Stimulated activated CD4-positive, alpha-beta T cell treated with anti-CD3 and anti-CD28 coated beads, Interleukin-15, amount 100 ng/mL, for 1 hour (primary cell): ENCODE measurements at places on chromosomes 2 and 18.

- no peak for DNase-seq
These were observed 14.9 kb upstream of the ITPRID2 start for GRCh38 chr2:181876614-181877063.

GRCh38 chr2:2740238-2740775, 409.2 kb upstream of the MYT1L start:
- no peak for DNase-seq

DNA sequence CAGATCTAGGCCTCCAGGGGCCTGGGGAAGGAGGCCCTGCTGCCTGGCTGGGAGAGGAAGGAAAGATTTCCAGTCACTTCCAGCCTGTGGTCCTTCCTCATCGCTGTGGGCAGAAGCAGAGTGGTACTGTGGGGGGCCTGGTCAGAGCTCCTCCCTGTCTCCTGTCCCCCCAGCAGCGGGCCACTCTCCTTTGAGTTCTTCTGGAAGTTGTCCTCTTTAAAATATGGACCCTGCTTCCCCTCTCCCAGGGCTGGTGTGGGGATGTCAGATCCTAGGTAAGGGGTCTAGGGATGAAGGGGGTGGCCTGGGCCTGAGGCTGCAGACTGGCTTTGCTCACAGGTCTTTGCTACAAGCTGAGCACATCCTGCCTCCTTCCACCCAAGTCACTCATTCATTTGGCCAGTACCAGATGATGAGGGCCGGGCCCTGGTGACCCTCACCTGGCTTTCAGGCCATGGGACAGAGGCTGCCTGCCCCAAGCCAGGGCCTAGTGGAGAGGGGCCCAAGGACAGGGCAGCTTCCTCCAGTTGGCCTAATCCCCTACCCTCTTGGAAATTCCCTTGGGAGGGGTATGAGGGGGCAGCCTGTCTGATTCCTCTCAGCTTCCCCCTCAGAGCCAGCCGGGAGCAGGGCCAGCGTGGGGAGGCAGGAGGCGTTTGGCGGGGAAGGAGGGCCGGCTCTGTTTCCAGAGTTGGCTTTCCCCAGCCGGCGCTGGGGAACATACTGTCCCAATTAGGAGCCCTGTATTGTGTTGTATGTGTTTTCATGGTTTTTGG, 231.9 kb downstream of the DYSF start:
- no peak for DNase-seq

DNA sequence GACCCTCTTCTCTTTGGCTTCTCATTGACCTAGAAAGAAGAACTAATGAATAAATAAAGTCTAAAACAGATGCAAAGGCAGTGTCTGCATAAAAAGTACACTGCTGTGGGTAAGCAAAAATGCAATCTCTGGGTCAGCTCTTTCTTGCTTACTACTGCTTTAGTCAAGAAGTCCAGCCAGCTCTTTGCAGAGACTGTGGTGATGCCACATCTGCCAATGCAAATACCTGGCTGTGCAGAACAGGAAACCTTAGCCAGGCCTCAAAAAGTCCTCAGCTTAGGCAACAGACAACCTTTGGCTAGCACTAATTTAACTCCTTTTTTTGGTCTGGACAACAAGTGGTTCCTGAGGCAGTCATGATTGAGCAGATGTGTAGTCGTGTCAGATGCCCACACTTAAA, 73.6 kb upstream of the RND3 start:
- DNase-seq = no peak

DNA sequence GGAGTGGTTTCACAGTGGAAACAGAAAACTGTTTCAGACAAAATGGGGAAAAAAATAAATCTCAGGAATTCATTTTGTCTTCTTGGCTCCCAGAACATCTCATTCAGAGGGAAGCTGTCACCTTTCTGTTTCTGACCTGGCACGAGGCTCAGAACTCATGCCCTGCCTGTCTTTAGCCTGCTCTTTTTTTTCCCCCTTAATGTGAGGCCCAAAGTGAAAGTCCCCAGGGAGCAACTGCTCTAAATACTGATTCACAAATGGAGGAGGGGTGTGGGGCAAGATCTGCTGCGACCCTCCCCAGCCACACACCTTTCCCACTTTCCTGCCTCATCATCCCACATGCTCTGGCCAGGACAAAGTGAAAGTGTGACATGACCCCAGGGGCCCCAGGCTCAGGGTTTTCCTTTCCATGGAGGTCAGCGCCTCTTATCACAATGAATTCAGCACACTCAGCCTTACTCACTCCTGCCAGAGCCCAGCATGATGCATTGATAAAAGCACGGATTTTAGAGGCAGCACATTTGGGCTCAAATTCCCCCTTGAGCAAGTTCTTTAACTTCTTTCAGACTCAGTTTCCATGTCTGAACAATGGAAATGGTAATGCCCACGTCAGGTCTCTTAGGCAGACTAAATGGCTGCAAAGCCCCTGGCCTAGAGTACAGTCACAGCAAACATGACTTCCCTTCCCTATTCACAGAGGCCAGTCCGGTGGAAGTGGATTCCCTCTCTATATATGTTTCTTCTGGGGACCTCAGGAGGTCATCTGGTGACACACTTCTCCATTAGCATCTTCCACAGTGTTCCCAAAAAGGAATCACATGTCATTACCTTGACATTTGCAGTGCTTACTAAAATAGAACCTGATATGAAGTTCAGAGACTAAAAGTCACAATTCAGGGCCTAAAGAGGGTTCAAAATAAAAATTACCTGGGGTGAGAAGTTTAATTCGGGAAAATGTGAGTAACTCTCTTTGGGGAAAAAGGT, 55.3 kb upstream of the TMEM163 start:
- DNase-seq = no peak

GRCh38 chr18:70468861-70469547, 180.2 kb downstream of the SOCS6 start:
- no peak for DNase-seq

- DNase-seq = no peak
These were observed 38.2 kb downstream of the SLC66A2 start for GRCh38 chr18:79912994-79913831.

DNA sequence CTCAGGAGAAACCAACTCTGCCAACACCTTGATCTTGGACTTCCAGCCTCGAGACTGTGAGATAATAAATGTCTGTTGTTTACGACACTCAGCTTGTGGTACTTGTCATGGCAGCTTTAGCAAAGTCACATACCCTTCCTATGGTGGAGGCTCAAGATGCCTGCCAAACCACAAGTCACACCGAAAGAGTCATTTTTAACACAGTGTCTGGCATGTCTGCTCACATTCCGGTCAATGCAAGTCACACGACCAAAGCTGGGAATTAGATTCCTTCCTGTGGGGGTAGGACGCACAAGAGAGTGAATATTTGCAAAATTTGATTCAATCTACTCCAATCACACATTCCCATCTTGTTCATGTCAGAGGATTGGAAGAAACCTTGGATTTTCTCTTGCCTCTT, 24.6 kb downstream of the KCNE4 start:
- DNase-seq = no peak

DNA sequence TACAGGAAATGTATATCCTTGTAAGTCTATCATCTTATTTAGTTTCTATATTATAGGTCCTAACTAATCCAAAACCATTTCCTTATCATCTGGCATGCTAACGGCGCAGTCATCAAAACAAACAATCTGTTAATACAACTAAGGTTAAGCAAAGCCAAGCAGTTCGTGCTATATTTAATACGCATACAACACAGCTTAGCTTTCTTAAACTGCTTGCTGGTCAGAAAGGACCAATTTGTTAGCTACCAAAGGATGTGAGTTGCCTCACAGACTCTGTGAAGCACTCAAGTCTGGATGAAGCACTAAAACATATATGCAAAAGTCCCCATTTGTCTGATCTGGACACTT, 67.0 kb downstream of the ZEB2 start:
- DNase-seq = no peak

GRCh38 chr2:145728511-145728910, 1208.6 kb upstream of the ZEB2 start:
- no peak for DNase-seq

GRCh38 chr2:120384486-120385354, 38.8 kb downstream of the INHBB start:
- no peak for DNase-seq

DNA sequence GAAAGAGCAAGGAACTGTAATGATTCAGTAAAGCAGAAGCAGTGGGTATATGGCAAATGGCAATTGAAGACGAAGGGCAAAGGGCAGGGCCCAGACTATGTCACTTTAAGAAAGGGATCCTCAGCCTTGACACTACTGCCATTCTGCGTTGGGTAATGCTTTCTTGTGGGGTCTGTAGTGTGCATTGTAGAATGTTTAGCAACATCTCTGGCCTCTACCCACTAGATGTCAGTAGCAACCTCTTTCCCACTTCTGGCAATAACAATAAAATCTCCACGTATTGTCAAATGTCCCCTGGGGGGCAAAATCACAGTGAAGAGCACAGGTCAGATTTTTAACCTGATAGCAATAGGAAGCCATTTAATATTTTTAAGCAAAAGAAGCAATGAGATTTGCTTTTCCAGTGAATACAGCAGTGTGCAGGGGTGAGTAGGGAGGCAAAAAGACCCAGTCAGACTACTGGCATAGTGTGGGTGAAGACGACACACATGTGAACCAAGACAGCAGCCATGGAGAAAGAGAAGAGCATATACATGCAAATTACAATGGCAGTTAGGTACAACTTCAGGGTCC, 209.5 kb downstream of the DYM start:
- no peak for DNase-seq

DNA sequence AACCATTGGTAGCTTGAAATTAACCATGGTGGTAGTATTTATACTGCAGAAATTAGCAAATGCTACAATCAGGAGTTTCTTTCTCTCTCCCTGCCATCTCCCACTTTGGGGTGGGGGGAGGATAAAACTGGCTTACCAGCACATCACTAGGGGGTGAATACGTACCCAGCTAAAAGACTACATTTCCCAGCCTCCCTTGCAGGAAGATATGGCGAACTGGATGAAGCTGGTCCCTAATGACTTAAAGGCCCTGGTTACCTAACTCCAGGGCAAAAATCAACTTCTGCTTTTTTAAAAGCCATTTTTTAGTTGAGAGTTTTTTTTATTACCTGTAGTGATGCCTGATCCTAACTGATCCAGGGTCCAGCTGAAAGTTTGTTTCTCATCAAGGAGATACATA, 70.3 kb upstream of the RAB12 start:
- no peak for DNase-seq

DNA sequence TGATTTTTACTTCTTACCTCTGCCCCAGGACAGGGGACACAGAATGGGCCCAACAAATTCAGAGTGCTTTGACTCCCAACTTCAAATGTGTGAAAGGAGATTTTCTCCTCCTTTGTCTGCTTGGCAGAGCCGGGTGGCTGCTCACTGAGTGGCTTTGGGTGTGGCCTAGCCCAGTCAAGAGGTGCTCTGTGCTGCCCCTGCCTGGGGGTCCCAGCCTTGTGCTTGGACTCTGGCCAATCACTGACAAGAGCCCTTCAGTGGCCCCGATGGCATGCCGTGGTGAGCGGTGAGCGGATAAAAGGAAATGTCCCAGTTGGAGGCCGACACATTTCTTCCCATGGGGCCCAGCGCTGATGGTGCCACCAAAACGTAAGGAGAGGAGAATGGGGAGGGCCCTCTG, 259.2 kb downstream of the CELF4 start:
- no peak for DNase-seq

GRCh38 chr18:10898417-10898974, 250.9 kb downstream of the PIEZO2 start:
- DNase-seq = no peak

GRCh38 chr2:75253526-75253925, 54.2 kb upstream of the TACR1 start:
- DNase-seq = no peak

GRCh38 chr2:101205521-101206479, 46.9 kb upstream of the CNOT11 start:
- DNase-seq = no peak

GRCh38 chr2:36355151-36355889, at the start of gene CRIM1:
CRIM1 (plus strand) TSS chr2:36355778; CDS start chr2:36356293, 515 bp downstream.
- DNase-seq = no peak

GRCh38 chr2:174503161-174503809, 16.5 kb upstream of the GPR155 start:
- no peak for DNase-seq

GRCh38 chr2:75416420-75417342, 144.1 kb downstream of the EVA1A start:
- no peak for DNase-seq

- no peak for DNase-seq
These were observed 42.5 kb downstream of the KIAA2012 start for GRCh38 chr2:202115479-202115971.

GRCh38 chr18:31102025-31102684, at the start of gene DSC2:
DSC2 (minus strand) TSS chr18:31102421; CDS start chr18:31101971, 450 bp downstream.
- DNase-seq = no peak

- no peak for DNase-seq
These were observed 179.7 kb upstream of the SETBP1 start for GRCh38 chr18:44500808-44501610.

- no peak for DNase-seq
These were observed 14.0 kb upstream of the ZNF396 start for GRCh38 chr18:35390951-35391700.

DNA sequence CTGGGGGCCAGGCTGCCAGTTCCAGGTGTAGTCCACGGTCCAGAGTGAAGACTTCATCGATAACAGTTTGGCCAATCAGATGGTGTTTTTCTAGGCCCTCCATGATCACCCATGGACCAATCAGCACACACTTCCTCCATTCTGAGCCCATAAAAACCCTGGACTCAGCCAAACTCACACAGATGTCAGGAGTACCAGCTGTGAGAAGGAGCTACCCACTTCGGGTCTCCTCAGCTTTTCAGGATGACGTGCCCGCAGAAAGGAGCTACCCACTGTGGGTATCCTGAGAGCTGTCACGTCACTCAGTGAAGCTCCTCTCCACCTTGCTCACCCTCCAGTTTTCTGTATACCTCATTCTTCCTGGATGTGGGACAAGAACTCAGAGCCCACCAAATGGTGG, 210.0 kb upstream of the RASGRP3 start:
- DNase-seq = no peak

DNA sequence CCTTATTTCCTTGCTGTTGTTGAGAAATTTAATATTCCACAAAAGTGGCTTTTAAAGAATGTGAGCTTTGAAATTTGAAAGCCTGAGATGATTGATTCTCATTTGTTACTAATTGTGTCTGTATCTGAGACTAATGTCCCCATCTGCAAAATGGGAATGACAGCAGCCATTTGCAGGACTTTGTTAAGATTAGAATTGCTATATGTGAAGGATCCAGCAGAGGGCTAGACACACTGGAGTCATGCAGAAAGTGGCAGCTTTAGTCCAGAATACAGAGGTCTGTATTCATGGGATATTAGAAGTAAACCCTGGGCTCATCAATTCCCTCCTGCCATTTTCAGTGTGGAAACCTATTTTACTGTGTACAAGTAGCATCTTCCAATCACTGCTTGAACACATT, 296.5 kb upstream of the GYPC start:
- DNase-seq = no peak
